ENCODE measurements at places on chromosomes 1 and 21.

GRCh38 chr21:45236481-45236880 is 51.2 kb downstream of the POFUT2 start:
- peak; percentile 60 for DNase-seq

DNA sequence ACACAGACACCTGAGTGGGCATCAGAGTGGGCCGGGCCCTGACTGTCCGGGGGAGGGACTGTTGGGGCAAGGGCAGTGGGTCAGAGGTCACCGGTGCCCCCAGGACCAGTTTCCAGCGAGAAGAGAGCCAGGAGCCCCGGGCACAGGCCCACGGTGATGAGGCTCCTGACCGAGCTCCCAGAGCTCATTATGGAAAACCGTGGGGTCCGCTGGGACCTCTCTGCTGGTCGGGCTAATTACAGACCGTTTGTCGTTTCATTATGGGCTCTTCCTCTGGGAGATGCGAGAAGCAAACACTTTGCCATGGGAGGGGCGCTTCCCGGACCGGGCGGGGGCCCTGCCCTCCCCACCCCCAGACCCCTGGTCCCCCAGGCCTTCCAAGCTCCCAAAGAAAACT is 12.0 kb upstream of the TTLL10 start:
- no peak for DNase-seq

DNA sequence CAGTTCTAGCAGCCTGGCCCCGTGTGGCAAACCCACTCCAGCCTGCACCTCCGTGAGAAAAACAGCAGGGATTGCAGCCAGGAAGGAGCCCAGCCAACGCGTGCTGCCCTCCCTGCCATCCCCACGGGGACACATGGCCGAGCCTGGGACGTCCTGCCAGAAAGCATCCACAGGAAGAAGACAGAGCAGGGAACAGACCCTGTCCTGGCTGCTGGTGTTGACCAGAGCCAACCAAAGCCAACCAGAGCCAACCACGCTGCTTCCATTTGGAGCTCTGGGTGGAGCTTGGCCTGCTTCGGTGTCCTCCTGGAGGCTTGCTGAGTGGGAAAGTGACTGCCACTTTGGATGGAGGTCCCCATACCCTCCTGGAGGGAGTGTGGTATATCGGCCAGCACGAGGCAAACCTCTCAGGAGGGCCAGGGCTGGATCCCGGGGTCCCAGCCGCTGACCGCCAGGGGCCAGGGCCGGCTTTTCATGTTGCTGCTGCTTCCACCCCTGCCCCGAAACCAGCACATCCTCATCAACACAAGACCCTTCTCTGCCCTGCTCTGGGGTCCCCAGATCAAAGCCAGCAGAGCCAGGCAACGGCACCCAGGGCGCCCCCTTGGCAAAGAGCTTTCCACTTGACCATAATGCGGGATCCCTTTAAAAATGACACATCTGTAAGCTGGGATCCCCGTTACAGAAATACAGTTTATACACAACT is 80.6 kb upstream of the ARHGEF16 start:
- no peak for DNase-seq

GRCh38 chr21:43727519-43728153 is 8.7 kb downstream of the PDXK start:
- no peak for DNase-seq

DNA sequence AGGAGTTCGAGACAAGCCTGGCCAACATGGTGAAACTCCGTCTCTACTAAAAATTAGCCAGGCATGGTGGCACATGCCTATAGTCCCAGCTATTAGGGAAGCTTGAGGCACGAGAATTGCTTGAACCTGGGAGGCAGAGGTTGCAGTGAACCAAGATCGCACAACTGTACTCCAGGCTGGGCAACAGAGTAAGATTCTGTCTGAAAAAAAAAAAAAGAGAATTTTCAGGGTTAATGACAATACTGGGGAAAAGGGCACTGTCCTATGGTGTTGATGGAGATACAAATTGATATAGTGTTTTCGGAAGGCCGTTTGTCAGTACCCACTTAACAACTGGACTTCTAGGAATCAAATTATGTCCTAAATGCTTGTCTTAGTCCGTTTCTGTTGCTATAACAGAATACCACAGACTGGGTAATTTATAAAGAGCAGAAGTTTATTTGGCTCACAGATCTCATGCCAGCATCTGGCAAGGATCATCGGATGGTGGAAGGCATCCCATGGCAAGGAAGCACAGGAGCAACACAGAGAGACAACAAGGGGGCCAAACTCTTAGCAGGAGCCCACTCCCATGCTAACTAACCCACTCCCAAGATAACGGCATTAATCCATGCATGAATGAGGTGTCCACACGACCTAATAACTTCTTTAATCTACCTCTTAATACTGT is 41.3 kb downstream of the ZBTB8A start:
- no peak for DNase-seq

- DNase-seq: no peak
Measured at GRCh38 chr1:54567961-54568360, 19.9 kb downstream of the ACOT11 start.

GRCh38 chr1:227897704-227898438 is 49.9 kb downstream of the WNT9A start:
- peak; percentile 67 for DNase-seq

- no peak for DNase-seq
Measured at GRCh38 chr1:17429183-17429582, 10.3 kb downstream of the RCC2 start.

DNA sequence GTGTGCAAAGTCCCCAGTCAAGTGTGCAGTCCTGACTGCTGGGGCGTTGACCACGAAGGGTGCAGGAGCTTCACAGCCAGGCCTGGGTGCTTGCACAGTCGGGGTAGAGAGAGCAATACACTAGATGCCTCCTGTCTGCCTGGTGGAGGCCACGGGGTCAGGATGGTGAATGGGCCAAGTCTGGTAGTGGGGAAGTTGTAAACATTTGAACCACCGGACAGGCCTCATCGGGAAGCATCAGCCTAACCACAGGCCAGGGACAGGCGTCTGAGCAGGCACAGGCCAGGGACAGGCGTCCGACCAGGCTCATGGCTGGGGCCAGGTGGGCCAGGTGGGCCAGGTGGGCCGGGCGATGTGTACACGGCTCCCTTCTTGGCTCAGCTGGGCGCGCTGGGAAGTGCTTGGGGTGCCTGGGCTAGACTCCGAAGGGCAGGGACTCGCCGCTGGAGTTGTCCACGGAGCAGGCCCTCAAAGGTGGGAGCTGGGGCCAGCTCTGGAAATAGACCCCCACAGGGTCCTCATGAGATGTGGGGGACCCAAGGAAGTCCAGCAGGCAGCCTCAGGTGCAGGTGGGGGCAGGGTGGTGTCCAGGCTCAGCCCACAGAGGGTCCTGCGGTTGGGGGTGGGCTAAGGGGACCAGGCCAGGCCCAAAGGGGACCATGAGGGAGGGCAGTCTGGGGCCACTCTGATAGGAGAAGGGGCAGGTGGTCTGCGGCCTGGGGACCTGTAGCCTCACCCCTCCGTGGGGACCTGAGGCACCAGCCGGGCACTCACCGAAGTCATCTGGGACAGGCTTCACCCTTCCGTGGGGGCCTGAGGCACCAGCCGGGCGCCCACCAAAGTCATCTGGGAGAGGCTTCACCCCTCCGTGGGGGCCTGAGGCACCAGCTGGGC is 15.0 kb downstream of the COL6A1 start:
- DNase-seq: no peak

- DNase-seq: no peak
Measured at GRCh38 chr1:169456029-169456428, 28.8 kb upstream of the CCDC181 start.

- no peak for DNase-seq
Measured at GRCh38 chr1:39230261-39231190, 26.0 kb downstream of the MACF1 start.

DNA sequence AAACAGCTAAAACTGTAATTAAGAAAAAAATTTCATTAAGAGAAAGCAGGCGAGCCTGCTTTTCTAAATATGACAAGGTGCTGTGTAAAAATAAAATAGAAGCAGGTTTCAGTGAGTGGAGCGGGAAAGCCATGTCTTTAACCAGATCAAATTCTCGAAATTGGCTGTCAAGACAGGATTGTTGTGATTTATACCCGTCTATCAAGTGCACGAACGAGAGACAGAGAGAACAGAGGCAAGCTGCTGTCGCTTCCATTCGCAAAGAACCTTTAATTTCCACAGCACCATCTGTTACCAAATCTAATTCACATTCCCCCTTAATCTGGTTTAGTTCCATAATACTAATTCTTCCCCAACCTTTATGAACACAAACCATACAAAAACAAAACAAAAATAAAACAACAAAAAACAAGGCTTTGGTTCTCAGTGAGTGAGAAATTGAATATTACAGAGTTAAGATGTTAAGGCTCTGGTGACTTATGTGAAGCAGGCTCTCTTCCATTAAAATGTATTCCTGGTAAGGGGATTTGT is 35.0 kb downstream of the ESRRG start:
- no peak for DNase-seq

DNA sequence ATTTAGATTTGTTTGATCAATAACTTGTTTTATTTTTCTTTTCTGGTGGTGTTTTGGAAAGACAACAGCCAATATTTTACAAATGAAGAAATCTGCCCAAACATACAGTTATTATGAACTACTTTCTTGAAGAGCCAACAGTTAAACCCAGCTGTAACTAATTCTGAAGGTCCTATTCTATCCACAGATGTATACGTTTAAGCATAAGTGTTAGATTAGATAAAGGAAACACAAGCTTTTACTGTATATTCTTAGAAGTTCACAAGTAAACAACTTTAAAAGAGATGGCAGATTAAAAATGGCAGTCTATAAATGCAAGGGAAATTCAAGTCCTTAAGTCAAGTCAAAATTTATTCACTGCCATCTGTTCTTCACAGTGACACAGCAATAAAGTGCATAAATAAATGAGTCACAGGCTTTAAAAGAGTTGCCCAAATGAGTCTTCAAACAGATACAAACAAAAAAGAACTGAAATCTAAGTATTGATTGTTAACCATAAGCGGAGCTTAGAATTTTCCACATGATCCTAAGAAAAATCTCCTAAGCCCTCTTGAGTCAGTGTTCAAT is 49.9 kb upstream of the KCNH1 start:
- DNase-seq: no peak

DNA sequence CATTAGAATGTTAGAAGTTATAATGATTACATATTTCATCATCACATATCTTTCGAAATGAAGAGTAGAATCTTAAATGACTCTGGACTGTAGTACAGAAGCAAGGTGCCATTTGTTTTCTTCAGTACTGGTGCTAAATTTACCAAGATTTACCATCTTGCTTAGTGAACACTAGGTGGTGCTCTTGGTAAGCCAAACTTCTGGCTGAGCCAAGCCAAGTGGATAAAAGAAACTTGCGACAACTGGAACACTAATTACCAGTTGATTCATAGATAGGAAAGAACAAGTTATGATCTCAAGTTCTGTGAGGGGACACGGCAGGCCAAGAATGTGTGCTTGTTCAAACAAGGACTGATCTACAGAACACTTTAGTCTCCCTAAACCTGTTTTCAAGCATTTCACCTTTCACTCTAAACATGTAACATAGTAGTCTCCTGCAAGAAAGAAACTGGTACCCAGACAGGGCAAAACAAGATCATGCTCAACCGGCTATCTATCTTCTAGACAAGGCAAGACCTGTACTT is 19.8 kb downstream of the SPRTN start:
- DNase-seq: no peak
